Sciatic nerve (tissue), 2 donors: ENCODE measurements at places on chromosomes 12 and 14. TPM values are rescaled to one million over a fixed set of nuclear protein-coding genes. Genes with fewer than 3 reads are reported as not detected.

- no peak for DNase-seq
These were observed 222.9 kb upstream of the PWP1 start for GRCh38 chr12:107462428-107463332.

Gene IKZF4
- 13.7 TPM for total RNA-seq

- DNase-seq = no peak
These were observed 85.2 kb upstream of the PRMT8 start for GRCh38 chr12:3405821-3406220.

Gene AMDHD1
- 0.76 TPM for total RNA-seq

GRCh38 chr12:3972576-3972975 lies 99.4 kb upstream of the PARP11 start:
- no peak for DNase-seq

Gene BEGAIN
- total RNA-seq = 12.3 TPM

DNA sequence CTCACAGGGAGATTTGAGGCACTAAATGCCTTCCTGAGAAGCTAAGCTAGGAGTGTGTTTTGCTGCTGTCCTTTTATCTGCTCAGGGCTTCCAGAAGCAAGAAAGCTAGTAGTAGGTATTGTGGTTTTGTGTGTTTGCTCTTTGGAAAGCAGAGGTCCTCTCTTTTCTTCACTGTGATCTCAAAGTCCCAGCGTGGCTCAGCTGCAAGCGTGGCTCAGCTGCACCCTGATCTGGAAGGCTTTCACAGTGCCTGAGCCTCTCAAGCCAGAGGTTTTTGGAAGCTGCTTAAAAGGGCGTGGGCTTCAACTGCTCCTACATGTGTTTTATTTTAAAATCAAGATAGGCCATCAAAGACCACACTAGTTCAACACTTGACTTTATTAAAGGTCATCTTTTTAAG lies 337.4 kb upstream of the RGS6 start:
- peak; percentile 62 for DNase-seq

GRCh38 chr14:104805326-104805678 lies 4.4 kb downstream of the ZBTB42 start:
- DNase-seq = no peak

DNA sequence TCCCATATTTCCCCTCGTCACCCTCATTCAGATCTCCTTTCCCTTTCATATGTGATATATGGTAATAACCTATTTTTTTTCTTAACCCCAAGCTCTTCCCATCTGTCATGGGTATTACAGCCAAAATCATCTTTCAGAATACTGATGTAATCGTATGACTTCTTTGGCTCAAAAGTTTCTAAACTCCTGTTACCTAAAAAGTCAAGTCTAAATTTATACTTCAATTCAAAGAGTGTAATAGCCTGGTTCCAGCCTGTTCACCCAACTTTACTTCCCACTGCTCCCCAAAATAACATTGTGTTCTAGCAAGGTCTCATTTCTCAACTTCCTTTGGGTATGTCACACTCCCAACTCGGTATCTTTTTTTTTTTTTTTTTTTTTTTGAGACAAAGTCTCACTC lies 48.5 kb downstream of the TBK1 start:
- DNase-seq = no peak

DNA sequence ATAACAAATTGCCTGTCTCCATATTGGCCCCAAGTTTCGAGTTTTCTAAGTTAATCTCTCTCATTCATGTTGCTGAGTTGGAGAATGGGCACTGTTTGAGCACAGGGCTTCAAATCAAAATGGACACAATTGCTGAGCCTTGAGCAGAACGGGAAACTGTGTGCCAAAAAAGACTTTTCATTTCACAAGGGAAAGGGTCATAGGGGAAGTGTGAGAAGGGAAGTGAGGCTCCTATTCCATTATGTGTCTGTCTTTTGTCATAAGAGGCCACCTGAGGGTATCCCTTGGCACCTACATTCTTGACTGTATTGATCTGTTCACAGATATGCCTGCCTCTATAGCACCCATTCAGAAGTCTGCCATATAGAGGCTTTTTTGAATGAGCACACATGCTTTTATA lies 59.1 kb downstream of the TTLL5 start:
- no peak for DNase-seq

DNA sequence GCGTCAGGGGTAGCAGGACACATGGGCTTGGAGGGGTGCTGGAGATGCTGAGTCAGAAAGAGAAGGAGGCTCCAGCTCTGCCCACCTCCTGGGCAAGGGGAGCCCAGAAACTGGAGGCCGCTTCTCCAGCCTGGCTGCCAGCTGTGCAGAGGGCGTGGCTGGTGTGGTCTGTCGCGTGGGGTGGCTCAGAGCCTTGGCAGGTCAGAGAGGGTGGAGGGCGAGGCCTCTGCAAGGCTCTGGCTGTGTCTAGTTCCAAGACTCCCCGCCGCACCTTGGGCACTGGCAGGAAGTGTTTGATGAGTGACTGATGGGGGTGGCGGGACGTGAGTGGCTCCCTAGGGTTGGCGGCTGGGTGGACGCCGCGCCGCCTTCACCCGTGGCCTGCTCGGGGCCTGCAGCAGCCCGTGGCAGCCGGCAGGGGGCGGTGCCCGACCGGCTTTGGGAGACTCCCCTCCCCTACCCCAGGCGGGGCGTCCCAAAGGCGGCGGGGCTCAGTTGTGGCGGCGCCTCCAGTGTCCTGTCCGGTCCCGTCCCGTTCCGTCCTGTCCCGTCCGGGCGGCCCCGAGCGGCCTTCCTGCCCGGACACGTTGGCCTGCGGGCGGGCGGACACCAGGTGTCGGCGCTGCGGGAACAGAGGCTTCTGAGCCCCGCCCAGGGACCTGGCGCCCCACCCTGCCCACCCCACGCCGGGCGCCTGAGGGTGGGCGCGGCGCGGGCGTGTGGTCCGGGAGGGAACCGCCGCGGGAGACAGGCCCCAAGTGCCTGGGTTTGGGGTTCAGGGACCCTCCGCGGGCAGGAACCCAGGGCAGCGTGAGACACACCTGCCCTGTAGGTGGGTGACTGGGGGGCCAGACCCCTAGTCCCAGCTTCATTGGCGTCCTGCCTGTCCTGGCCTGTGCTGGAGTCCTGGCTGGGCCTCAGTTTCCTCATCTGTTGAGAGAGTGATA lies 39.7 kb downstream of the KRT80 start:
- DNase-seq = peak; percentile 81

Gene PARP11
- 16.7 TPM for total RNA-seq

DNA sequence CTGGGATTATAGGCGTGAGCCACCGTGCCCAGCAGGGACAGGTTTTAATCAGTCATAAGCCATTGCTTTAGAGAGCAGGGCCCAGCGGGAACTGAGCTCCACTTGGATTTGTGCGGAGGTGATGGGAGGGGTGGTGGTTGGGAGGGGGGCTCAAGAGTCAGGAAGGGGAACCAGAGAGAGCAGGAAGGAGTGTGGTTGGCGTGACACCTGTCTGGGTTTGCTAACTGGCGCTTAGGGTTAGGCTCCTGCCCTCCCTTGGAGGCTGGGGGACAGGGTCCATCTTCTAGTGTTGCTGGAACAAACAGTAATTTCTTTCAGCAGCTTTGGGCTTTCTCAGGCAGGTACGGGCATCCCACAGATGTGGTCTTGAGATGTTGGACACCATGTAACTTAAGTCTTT lies 7.5 kb upstream of the ALDH2 start:
- no peak for DNase-seq

Gene CFAP251
- 3.8 TPM for total RNA-seq
